ENCODE measurements at places on chromosomes 5 and 9.
A peak's percentile ranks its signal among the peaks of the same experiment; 100 is the strongest.

GRCh38 chr9:33109097-33109496 lies 32.6 kb upstream of the SMU1 start:
- no peak for DNase-seq

DNA sequence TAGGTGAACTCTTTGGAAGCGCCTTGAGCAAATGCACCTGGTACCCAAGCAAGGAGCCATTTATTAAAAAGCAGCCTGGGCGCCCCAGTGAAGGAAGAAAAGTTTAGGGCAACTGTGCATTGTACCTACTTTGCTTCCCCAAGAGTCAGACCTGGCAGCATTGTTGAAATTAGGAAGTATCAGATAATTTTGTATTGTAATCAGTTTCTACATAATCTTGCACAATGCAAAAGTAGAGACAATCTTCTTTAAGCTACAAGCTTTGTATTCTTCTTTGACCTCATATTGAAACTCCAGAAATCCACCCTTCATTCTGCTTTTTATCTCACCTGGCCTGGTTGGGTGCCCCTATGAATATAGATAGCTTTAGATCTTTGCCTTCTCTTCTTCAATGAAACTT lies 490.8 kb downstream of the RASEF start:
- no peak for DNase-seq

- DNase-seq, result peak; percentile 75
Measured at GRCh38 chr5:78615697-78616096, 32.9 kb downstream of the LHFPL2 start.

GRCh38 chr5:54988817-54989216 lies 3.4 kb upstream of the ESM1 start:
- DNase-seq, result no peak

GRCh38 chr5:167482555-167482954 lies 808.9 kb upstream of the WWC1 start:
- DNase-seq, result no peak

DNA sequence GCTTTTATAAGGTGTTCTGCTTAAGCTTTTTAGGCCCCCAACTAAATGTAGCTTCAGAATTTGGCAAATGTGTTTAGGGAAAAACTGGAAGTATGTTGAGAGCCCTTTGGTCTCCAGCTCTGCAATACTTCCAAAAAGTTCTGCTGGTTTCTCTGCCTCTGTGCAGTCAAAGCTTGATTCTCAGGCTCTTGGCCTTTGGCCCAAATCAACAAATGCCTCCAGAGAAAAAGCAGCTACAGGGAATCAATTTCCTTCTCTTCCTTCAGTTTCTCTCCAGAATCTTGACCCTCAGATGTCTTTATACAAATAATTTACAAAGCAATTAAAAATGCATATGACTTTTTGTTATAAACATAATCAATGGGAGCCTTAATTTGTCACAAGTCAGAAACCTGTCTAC lies 235.7 kb downstream of the COMMD10 start:
- no peak for DNase-seq

DNA sequence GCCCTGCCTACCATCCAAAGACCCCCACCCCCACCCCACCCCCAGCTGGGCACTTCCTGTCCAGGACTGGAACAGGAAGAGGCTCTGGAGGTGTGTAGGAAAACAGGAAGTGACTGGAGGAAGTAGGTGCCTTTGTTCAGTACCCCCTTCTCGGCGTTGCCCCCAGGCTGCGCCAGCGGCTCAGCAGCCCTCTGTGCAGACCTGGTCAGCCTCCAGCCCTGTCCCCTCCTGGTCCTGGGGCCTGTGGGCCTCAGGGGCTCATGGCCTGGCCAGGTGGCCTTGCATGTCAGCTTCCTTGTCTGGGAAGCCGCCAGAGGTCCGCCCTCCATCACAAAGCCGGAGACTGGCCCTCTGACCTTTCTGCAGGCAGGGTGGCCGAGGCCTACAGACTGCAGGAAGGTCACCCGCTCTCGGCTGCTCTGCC lies 26.0 kb downstream of the FLT4 start:
- DNase-seq, result no peak

DNA sequence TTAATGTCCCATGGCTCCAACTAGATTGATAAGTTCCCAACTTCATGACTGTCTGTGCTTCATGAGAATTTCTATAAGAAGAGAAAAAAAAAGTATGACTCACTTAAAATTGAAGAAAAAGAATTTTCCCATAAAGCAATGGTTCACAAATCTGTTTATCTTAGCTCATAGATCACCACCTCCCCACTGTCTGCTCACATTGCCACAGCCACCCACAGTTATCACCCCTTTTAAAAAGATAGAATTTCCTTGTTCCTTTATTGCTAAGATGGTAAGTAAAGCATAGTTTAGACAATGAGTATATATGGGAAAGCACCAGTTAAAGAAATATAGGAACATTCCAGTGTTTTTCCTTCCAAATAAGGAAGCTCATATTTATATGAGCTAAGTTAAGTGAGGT lies 67.1 kb downstream of the ALDH7A1 start:
- no peak for DNase-seq

GRCh38 chr5:56481428-56482357 lies 248.6 kb upstream of the ANKRD55 start:
- DNase-seq, result peak; percentile 80

GRCh38 chr5:91383956-91384300 lies 811 bp upstream of the ARRDC3 start:
- DNase-seq, result no peak

DNA sequence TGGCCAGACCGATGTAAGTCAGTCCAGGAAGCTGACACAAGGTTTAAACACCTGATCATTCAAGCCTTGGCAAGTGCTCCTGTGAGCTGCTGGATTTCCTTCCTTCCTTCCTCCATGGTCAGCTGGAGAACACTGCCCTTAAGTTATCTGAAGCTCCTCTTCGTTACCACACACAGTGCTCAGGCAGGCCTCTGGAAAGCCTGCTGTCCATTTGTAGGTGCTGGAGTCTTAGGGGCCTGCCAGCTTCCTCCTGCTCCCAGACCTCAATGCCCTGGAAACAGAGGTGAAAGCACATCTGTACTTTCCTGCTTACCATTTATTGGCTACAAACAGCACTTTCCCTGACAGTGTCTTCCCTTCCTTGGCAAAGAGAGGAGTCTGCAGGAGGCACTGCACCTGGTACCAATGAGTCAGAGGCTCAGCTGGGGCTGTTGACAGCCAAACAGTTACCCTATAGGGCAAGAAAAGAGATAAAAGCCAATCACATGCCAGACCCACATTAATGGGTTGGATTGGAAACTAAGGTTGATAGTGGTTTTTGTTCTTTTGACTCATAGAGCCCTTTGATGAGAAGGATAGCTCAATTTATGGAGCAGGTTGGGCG lies 72.6 kb upstream of the PUM3 start:
- DNase-seq, result no peak

- no peak for DNase-seq
Measured at GRCh38 chr5:73838901-73839300, 212.9 kb downstream of the ARHGEF28 start.

GRCh38 chr5:169169783-169170182 lies 131.2 kb downstream of the SLIT3 start:
- peak; percentile 95 for DNase-seq

- DNase-seq, result no peak
Measured at GRCh38 chr5:22223079-22223478, 630.1 kb downstream of the CDH12 start.

DNA sequence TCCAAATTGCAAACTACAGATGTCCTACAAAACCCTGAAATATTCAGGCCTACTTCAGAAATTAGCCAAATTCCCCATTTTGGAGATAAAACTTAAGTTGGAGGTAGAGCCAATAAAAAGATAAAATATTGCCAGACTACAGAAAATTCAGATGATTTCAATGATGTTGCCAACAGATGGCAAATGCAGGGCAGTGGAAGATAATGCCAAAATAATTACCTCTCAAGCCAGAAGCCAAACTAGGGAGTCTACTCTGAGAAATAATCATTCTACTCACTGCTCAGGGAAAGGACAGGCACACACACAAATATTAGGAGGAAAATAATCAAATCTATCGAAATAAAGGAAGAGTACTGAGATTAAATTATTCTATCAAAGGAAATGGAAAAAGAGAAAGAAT lies 347.5 kb upstream of the CCNG1 start:
- DNase-seq, result no peak

- DNase-seq, result no peak
Measured at GRCh38 chr5:80805038-80805437, 150.3 kb upstream of the DHFR start.

- peak; percentile 22 for DNase-seq
Measured at GRCh38 chr5:136195971-136196820, 3.2 kb upstream of the SMIM32 start.

DNA sequence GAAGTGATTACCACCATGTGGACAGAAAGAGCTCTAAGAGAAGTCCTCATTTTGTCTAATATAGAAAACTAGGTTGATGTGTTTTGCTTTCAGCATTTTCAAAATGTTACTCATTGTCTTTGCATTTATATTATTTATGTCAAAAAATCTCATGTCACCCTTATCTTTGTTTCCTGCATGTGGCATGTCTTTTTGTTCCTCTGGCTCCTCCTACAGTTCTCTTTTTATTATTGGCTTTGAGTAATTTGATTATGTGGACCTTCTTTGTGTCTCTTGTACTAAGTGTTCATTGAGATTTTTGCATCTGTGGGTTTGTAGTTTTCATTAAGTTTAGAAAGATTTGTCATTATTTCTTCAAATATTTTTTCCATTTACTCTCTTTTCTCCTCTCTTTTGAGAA lies 58.8 kb downstream of the GNG10 start:
- DNase-seq, result no peak

DNA sequence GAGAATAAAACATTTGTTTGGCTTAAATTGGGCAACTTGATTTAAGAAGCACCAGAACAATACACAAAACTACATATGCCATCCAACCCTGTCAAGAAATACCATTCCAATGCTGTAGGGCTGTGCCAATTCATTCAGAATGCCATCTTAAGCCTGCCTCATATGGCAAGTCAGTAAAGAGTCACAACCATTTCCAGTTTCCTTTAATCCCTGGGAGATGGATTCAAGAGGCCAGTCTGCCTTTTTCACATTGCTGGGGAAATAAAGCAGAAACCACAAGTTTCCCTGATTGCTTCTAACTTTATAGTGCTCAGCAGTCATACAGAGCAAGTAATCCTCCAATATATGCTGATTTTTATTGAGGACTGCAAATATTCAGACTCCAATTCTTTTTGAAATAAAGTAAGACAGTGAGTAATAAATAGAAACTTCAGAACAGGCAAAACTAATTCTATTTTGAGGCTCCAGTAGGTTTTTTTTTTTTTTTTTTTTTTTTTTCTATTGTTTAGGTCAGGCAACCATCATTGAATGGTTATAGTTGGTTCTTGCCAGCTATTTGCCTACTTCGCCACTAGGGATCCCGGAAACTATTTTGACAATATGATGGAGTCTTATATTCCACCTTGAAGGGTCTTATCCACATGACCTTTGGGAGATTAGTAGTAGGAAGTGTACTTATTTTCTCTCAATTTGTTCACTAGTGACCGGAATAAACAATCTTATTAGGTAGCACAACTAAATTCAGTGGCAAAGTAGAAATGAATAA lies 400.9 kb upstream of the MEF2C start:
- DNase-seq, result no peak

- DNase-seq, result no peak
Measured at GRCh38 chr9:695252-695651, 146.2 kb upstream of the DMRT1 start.

GRCh38 chr9:27168496-27168895 lies 59.5 kb downstream of the TEK start:
- DNase-seq, result no peak

DNA sequence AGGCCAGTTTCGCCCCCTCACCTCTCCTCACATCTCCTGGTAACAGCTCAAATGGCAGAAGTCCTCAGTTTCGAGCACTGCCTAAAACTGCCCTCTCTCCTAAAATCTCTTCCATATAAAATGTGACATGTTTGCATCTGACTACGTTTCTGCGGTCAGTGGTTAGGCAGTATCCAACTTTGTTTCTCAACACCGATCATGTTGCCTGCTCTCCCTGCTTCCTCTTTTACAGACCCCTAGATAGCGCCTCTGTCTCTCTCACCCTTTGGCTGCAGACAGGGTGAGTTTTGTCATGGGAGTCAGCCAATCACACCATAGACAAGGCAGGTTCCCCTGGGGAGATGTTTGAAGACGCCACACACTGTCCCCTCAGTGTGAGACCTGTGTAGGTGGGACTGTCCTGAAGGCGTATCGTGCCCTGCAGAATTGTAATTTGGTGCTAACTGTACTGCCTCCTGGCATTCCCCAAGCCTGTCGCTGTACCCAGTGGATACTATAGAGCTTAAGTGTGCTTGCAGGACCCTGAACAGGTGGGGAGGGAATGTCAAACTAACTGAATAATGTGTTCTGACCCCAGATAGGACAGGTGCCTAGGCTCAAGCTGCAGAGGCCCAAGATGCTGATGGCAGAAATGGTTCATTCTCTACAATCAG lies 1.1 kb downstream of the HEXB start:
- DNase-seq, result no peak

GRCh38 chr5:125263356-125263755 lies 516.9 kb upstream of the ZNF608 start:
- no peak for DNase-seq

GRCh38 chr5:38716516-38716915 lies 129.3 kb upstream of the OSMR start:
- no peak for DNase-seq

DNA sequence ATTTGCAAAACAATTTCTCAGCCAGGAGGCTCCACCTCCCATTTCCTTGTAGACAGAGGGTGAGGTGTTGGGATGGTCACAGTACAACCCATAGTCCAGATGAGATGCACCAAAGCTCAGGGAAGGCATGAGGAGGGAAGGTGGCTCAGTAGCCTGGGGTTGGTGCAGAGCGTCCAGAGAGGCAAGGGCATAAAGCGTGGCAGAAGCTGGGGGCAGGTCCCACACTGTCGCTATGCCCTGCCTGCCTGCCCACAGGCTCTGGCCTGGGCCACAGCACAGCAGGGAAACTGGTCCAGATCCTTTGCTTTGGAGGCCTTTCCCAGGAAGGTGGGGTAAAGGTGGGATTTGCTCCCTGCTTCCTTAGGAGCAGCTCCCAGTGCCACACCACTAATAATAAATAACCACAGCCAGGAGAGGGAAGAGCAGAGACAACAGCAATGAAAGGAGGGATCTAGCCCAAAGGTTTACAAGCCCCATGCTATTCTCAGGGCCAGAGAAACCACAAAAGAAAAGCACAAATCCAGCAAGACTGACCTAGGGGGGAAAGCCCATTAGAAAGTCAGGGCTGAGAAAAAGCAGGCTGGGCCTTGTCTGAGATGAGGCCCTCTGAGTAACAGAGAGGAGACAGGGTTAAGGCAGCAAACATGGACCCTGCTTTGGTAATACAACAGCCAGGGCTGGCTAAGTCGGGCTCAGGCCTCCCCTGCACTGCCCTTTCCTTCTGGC lies 27.2 kb downstream of the PCDHGC5 start:
- DNase-seq, result peak; percentile 67

All from islet precursor cell (in vitro differentiated cells).